ENCODE measurements at places on chromosomes 11 and 22.

GRCh38 chr11:85827748-85828639, 17.1 kb upstream of the SYTL2 start:
- DNase-seq = no peak

GRCh38 chr11:36431429-36432092, 78.5 kb downstream of the TRAF6 start:
- peak; percentile 84 for DNase-seq

- no peak for DNase-seq
Measured at GRCh38 chr11:125842321-125842948, 9.3 kb downstream of the PATE4 start.

DNA sequence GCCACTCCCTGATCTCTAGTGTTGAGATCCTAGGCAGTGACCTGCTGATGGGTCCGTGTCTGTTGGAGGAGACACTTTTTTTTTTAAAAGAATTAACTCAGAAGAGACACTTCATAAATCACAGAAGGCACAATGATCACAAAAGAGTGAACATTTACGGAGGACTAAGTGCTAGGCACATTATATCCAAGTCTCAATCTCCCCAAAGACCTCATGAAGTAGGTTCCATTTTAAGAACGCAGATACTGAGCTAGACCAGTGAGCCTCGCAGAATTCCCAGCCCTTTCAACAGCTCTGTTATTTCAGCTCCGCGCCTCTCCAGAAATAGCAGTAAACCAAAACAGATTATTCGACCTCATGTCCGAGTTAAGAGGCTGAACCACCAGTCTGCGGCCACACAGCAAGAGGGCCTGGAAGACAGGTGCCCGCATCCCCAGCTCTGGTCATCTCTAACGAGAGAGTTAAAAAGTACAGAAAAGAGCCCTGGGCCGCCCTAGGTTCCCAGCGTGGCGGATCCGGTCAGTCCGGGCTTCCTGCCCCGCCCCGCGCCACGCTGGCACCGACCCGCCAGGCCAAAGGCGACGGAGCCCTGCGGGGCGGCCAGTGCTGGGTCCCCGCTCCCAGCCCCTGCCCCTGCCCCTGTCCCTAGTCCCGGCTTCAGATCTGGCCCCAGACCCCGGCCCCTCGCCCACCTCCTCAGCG, 612 bp downstream of the XBP1 start:
- no peak for DNase-seq

- DNase-seq = no peak
Measured at GRCh38 chr22:39146256-39147101, 6.0 kb downstream of the CBX7 start.

GRCh38 chr11:83057721-83058120, 14.0 kb downstream of the RAB30 start:
- no peak for DNase-seq

- no peak for DNase-seq
Measured at GRCh38 chr11:5367448-5368074, 16.1 kb upstream of the OR51M1 start.

DNA sequence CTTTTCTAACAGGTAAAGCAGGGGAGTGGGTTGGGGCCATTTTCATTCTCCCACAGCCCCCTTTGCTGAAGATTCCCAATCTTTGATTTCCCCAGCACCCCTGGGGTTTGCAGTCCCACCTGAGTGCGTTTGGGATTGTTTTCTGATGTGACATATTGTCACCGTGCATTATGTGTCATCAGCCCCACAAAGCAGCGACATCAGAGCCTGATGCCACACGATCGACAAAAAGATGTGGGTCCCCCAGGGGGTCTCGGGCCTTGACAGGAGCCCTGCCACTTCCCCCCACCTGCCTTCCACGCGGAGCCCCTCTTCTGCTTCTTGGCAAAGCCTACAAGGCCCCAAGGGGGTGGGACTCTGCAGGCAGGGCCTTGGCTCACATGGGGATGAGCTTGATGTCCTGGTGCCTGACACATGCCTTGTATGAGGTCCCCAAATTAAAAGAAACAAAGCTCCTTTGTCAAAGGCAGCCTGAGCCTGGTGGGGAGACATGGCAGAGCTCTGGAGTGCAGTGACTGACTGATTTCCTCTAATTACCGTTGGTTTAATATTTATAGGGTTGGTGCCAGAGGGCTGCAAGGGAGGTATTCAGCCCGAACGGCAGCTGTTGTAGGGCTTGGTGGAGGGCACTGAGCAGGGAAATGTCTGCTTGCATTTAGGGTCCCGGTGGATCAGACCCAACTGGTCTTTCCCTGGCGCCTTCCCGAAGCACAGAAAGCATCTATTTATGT, 149.2 kb downstream of the MIAT start:
- no peak for DNase-seq

DNA sequence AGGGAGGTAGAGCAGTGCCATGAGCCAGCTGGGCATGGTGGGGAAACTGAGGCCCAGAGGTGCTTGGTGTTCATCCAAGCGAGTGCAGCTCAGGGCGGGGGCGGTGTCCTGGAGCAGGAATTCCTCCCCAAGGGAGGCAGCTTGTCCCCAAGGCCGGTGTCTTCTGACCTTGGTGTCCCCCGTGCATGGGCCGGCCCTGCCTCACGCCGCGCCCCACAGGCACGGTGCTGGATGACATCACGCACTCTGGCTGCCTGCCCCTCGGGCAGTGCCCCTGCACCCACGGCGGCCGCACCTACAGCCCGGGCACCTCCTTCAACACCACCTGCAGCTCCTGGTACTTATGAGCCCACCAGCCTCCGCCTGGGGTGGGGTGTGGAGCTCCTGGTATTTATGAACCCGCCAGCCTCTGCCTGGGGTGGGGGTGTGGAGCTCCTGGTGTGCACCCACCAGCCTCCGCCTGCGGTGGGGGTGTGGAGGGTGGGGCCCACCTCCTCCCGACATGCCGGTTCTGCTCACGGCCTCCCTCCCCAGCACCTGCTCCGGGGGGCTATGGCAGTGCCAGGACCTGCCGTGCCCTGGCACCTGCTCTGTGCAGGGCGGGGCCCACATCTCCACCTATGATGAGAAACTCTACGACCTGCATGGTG, 6.7 kb downstream of the MUC5B start:
- no peak for DNase-seq

DNA sequence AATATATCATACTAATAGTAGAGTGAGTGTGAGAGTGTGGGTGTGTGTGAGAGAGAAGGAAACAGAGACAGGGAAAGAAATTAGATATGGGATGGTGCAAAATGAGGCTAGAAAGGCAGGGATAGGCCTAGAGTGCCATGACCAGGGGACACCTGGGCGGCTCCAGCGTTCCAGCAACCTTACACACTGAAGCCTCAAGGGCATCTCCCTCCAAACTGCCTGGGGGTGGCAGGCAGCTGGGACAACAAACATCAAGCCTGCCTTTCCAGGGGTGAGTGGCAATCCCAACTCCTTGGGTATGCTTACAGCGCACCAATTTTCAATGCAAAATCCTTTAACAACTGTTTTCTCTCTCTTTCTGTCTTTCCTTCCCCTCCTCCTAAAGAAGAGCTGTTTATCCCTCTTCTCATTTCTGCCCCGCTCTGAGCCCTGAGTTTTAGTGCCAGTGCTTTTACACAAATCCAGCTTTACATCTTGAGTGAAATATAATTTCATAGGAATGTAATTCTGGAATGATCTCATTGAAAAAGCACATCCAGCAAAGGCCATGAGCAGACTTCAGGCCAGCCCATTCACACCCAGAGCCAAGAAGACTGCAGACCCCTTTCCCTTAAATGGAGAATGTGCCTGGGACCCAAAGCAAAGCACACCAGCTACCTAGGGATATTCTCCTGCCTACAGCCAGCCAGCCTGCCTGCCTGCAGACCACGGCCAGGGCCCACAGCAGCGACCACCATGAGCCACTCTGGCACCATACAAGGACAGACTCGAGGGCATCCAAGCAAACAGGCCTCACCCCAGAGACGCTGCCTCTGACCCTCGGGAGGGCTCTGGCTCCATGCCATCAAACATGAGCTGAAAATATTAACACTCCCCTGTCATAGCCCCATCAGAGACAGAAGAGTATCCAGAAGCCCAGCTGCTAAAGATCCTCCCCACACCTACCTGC, 90.3 kb downstream of the RPL27A start:
- no peak for DNase-seq

DNA sequence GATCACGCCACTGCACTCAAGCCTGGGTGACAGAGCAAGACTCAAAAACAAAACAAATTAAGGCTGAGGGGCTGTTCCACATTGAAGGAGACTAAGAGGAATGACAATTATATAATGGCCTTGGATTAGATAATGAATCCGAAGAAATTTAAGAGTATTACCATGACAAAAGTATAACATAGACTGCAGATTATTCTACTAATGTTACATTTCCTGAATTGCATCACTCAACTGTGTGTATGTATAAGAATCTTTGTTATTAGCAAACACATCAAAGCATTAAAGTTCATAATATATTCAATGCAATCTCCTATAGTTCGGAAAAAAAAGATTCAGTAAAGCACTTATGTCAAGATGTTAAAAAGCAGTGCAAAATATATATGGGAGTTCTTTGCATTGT, 27.5 kb downstream of the CSTF3 start:
- no peak for DNase-seq

DNA sequence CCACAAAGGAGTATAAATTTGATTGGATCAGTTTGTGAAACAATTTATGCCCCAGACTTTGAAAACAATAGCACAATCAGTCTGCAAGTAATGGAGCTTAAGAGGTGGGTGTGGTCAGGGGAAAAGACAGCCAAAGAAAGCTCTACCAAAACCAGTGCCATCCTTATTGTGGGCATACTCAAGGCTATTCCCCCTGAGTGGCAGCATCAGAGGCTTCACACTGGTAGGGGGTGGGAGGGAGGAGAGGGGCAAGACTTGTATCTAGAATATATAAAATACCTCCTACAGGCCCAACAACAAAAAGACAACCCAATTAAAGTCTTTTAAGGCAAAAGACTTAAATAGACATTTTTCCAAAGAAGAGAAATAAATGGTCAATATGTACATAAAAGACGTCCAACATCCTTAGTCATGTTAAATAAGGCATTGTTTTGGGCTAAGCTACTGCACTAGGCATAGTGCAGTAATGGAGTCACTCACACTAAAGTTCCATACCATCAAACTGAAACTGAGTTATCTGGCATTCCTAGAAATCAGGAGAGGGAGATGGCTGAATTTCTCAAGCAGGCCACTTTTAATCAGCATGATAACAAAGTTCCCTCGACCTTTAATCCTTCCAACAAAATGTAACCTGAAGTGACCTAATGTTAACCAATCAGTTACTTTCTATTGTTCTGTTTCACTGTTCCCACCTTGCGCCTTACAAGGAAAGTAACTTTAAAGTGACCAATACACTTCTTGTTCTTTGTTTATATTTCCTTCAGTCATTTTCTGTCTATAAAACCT, 24.8 kb downstream of the NARS2 start:
- DNase-seq = no peak

DNA sequence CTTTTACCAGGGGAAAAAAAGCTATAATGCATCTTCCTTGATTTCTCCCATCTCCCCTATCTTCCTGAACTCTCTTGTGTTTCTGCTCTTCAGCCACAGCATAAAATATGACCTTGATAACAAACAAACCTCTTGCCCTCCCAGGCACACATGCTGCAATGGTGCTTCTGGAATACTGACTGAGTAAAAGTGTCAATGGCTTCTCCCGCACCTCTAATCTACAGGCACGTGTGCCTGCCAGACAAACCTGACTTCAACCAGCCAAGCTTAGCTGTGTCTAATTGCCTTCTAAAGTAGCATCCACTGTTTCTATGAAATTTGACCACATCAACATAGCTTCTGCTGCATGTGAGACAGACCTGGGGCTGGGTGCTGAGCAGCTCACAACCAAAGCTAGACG, 12.7 kb downstream of the OPCML start:
- DNase-seq = no peak

- DNase-seq = no peak
Measured at GRCh38 chr22:20825624-20826023, 33.0 kb downstream of the PI4KA start.

DNA sequence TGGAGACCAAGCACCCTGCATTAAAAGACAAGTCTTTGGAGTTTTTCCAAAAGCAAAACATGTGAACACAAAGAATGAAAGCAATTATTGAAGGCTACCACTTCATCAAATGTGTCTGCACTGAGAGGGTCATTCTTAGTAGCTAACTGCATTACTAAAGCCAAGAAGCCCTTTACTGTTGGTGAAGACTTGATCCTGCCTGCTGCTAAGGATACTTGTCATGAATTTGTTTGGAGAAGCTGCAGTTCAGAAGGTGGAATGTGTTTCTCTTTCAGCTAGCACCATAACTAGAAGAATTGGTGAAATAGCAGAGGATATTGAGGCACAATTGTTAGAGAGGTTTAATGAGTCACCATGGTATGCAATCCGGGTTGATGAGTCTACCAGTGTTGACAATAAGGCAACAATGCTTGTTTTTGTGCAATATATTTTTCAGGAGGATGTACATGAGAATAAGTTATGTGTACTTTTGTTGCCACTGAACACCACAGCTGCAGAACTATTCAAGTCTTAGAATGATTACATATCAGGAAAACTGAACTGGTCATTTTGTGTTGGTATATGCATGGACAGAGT, 457.3 kb upstream of the ISX start:
- DNase-seq = no peak

GRCh38 chr11:91639359-91639758, 585.3 kb upstream of the FAT3 start:
- no peak for DNase-seq

GRCh38 chr11:11425806-11426205, 72.8 kb upstream of the CSNK2A3 start:
- no peak for DNase-seq

DNA sequence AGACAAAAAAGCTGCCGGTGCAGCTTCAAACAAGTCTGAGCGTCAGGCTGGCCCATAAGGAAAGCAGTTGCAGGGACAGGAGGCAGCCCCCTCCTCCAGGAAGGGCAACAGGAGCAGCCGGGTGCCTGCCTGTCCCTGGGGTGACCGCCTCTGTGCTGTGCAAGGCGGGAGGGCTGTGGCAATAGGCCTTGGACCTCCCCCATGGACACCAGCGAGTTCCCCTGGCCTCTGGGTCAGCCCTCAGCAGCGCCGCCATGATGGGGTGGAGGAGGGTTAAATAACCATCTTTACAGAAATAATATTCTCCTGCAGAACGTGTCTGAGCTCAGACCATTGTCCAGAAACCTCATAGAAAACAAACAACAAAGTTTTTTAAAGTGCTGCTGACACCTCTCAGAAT, 3.3 kb upstream of the TMPRSS4 start:
- DNase-seq = no peak

DNA sequence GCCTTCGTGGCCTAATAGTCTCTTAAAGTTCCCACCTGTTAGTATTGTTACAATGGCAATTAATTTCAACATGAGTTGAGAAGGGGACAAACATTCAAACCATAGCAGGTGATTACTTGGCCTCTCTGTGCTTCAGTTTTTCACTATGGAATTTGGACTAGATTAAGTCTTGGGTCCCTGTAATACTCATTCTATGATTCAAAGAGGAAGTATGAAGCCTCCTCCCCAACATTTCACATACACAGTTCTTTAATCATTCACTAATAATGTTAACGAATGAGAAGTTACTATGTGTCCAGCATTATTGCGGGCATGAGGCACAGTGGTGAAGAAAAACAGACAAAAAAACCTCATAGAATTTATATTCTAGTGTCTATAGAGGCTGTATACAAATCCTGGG, 19.9 kb upstream of the USP47 start:
- no peak for DNase-seq

DNA sequence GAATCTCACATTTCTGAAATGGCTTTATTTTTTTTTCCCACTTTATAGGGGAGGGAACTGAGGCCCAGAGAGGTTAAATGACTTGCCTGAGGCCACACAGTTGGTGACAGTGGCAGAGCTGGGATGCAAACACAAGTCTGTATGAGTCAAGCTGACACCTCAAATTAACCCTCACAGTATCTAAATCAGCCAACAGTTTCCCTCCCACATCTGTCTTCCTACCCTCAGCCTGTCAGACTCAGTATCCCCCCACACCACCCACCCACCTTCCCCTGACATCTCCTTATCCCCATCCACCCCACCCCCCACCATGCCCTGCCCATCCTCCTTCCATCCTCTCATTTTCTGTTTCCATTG, 95.2 kb downstream of the TP53I11 start:
- no peak for DNase-seq
